ENCODE measurements at places on chromosomes 3 and 15.

DNA sequence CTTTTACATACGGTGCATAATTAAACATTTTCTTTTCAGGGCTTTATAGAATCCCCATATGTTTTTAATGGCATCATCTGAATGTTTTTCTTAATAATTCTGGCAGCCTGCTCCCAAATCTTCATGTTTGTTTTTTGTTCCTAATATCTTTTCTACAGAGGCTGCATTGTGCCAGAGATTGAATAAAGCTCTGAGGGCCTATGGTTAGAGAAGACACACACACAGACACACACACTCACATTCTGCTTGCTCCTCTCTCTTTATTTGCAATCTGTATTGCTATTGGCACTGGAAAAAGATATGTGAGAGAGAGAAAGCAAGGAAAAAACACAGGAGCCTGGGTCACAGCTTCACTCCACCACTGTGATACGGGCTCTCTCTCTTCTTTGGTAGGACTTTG, 136.0 kb downstream of the MECOM start:
- DNase-seq: no peak

DNA sequence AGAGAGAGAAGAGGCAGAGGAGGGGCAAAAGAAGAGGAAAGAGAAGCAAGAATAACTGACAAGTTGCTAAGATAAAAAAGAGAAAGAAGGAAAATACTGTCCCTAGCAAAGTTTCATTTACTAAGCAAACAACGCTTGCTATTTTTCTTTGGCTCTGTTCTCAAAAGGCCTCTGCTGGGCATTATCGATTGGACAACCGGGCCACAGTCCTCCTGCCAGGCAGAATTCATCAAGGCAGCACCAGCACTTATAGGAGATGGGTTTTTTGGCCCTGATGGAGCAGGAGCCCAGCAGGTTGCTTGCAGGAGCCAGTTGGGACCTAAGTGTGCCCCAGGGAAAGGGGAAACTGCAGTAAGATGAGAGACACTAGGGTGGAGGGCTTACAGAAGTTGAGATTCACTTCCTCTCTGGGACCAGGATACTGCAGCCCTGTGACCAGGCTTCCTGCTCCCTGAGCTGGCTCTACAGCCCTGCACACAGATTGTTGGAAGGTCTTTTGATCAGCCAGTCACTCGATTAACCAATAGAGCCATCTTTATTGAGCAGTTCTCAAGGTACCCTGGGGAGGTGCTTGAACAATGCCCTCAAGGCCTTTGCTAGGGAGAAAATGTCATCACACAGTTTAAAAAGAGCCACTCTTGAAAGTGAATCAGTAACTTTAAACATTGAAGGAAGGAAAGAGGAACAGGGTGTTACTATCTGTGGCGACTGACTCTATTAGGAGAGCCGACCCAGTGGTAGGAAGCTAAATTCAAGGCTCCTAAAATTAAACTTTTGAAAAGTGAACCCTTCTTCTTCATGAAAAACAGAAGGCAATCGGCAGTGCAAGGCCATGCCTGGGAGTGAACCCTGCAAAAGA, 28.8 kb upstream of the GLCE start:
- DNase-seq: no peak

GRCh38 chr3:33063651-33064051, 33.3 kb downstream of the GLB1 start:
- DNase-seq: no peak

DNA sequence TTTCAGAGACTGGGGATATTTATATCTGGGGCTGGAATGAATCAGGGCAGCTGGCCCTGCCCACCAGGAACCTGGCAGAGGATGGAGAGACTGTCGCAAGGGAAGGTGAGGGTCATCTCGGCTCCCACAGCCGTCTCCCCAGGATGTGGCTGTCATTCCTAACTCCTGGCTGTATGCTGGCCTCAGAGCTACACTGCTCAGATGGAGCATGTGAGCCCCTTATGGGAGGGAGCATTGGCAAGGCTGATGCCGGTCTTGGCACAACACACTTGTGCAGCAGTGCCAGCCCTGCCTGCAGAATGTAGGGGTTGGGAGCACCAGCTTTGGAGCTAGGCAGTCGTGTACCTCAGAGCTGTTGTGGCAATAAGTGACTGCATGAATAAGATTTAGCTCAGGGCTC, 5.2 kb downstream of the RCCD1 start:
- DNase-seq: no peak

GRCh38 chr3:143720381-143720780, 127.9 kb downstream of the SLC9A9 start:
- DNase-seq: peak; percentile 78

DNA sequence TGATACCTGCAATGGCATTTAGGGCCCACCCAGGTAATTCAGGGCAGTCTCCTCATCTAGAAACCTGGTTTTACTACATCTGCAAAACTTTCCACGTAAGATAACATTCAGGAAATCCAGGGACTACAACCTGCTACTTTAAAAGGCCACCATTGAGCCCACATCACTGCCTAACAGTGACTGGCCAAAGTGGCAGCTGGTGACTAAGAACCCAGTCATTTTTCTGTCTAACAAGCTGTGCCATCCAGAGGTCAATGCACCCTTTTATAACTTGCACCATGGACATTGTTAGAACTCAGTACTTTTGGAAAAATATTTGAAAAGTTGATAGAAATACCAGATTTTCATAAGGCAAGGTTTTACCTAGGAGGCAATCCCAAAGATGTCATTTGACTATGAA, 492.4 kb downstream of the OTOL1 start:
- DNase-seq: no peak

- DNase-seq: no peak
Observed at GRCh38 chr15:82852941-82853561, 43.6 kb downstream of the WHAMM start.

- DNase-seq: no peak
Observed at GRCh38 chr15:80929225-80929624, 60.4 kb downstream of the MESD start.

GRCh38 chr3:16498130-16498890, 15.2 kb downstream of the RFTN1 start:
- DNase-seq: no peak

DNA sequence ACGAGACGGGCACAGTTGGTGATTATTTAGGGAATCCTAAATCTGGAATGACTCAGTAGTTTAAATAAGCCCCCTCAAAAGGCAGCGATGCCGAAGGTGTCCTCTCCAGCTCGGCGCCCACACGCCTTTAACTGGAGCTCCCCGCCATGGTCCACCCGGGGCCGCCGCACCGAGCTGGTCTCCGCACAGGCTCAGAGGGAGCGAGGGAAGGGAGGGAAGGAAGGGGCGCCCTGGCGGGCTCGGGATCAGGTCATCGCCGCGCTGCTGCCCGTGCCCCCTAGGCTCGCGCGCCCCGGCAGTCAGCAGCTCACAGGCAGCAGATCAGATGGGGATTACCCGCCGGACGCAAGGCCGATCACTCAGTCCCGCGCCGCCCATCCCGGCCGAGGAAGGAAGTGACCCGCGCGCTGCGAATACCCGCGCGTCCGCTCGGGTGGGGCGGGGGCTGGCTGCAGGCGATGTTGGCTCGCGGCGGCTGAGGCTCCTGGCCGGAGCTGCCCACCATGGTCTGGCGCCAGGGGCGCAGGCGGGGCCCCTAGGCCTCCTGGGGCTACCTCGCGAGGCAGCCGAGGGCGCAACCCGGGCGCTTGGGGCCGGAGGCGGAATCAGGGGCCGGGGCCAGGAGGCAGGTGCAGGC, 318.0 kb downstream of the FGF12 start:
- DNase-seq: no peak

DNA sequence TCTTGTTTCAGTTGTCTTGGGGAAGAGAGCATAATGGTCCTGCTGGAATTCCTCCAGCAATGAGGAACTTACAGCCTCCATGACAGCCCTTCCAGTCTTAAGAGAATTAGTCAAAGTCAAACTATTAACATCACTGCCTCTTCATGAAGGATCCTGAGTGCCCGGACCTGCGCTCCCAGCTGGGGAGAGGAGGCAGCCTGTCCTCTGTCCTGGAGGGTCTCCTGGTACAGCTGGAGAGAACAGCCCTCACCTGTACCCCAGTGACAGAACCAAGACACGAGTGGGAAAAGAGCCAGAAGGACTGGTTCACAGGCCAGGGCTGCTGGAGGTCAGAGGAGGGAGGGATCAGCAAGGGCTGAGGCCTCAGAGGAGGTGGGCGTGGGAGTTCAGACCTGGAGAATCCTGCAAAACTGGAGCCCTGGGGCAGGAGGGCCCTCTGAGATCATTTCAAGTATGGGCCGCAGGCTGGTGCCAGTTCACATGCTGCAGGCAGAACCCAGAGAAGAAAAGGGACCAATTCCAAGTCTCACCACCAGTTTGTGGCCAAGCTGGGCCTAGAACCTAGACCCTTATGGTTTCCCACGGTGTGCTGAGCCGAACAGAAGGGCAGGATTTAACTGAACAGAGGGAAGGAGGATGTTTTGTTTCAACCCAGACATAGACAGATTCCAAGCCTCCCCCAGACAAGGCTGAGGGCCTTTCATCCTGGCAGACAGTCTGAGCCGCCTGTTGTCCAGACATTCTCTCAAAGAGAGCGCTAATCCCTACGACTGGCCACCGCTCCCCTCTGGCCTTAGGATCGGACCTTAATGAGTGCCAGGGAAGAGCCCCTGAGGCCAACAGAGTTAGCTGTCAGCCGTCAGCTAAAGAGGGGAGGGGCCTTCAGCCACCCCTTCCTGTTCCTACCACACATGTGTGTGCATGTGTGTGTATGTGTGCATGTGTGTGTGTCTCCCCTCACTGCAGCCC, 18.2 kb downstream of the LOXL1 start:
- DNase-seq: no peak

- DNase-seq: no peak
Observed at GRCh38 chr15:96246057-96246456, 84.4 kb upstream of the NR2F2 start.

DNA sequence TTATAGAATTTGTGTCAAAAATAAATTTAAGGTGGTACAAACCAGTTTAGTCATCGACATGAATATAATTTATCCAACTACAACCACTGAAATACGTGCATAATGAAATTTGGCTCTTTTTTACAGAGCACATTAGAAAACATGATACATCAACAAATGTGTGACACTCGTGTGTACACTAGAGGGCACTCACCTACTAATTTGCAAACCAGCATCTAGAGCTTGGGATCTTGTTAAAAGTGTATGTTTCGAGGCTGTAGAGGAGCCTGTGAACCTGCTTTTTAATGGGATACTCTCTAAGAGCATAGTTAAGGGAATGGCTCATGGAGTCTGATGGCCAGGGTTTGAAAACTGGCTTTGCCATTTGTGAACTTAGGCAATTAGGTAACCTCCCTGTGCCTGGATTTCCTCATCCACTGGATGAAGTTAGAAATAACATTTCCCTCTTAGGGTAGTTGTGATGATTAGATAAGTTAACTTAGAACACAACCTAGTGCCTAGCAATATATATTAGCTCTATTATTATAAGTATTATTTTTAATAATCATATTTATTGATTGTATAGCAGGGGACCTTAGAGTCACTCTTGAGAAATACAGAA, 8.8 kb upstream of the CPOX start:
- DNase-seq: peak; percentile 10

DNA sequence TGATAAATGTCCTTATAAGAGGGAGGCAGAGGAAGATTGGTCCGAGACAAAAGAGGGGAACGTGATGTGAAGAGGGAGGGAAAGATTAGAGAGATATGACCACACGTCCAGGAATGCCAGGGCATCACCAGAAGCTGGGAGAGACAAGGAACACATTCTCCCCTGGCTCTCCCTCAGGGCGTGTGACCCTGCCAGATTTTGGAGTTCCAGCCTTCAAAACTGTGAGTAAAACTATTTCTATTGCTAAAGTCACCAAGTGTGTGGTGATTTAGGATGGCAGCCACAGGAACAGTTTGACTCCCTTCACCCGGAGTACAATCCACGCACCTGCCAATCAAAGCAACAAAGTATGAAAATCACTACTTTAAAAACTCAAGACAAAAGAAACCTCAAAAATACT, 32.1 kb upstream of the TJP1 start:
- DNase-seq: no peak

GRCh38 chr15:86649277-86649676, 569.6 kb downstream of the AGBL1 start:
- DNase-seq: no peak

DNA sequence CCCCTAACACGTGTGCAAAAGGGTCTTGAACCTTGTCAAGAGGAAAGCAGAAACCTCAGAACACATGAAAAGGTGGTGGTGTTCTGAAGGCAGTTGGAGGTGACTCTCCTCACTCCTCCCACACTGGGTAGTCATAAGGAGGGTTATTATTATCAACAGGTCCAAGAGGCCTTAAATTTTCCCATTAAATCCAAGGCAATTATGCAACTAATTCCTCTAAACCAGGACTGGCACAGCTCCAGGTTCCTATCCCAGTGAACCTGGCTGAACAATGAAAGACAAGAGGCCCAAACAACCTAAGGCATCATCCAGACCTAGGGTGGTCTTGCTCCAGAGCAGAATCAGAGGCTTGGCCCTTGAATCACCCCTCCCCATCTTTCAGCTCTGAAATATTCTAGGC, 15.0 kb downstream of the MYLK start:
- DNase-seq: no peak

GRCh38 chr3:48826451-48826850, 21.2 kb downstream of the PRKAR2A start:
- no peak for DNase-seq

GRCh38 chr3:120244834-120245225, 40.2 kb downstream of the GPR156 start:
- no peak for DNase-seq

DNA sequence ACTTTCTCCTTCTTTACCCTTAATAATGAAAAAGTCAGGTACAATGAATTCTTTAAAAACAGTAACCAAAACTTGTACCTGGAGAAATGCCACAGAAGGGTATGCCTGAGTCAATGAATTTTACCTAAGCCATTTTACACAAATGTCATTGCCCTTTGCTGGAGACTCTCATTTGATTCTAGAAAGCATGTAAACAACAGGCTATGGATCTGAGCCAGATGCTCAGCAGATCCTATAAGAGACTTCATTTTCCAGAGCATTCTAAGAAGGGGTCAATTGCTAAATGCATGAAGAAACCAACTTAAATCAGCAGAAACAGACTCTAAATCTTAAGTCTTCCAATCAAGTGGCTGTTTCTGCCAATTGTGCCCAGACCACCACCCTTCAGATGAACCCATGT, 83.8 kb upstream of the GALNT15 start:
- no peak for DNase-seq

- no peak for DNase-seq
Observed at GRCh38 chr3:115251509-115251908, 104.4 kb upstream of the ZBTB20 start.

DNA sequence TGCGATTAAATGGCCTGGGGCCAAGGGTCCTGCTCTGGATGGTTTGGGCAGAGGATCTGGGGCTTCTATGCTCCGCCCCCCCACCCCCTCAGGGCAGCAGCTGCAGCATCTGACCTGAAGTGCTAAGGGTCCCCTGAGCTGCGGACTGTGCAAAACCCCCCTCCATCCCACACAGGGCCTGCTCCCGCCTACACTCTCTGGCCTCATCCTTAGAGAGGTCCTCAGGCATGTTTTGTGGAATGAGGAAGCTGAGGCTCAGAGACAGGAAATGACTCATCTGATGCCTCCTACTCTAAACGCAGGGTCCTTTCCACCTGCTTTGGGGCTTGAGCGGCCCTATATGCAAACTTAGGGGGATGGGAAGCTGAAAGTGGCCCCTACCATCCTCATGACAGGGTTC, 59.5 kb upstream of the CTSH start:
- DNase-seq: no peak
